ENCODE measurements at places on chromosomes 2 and 18.

DNA sequence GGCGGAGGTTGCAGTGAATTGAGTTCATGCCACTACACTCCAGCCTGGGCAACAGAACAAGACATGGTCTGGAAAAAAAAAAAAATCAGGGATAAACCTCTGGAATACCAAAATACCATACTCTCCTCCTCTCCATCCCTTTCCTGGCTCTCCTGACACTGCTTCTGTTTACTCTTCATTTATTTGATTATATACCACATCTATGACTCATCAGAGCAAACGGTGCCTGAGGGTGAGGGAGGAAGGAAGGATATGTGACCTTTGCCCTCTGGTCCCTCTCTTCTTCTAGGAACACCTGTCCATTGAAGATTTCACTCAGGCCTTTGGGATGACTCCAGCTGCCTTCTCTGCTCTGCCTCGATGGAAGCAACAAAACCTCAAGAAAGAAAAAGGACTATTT, 30.0 kb downstream of the VIL1 start:
- no peak for DNase-seq

DNA sequence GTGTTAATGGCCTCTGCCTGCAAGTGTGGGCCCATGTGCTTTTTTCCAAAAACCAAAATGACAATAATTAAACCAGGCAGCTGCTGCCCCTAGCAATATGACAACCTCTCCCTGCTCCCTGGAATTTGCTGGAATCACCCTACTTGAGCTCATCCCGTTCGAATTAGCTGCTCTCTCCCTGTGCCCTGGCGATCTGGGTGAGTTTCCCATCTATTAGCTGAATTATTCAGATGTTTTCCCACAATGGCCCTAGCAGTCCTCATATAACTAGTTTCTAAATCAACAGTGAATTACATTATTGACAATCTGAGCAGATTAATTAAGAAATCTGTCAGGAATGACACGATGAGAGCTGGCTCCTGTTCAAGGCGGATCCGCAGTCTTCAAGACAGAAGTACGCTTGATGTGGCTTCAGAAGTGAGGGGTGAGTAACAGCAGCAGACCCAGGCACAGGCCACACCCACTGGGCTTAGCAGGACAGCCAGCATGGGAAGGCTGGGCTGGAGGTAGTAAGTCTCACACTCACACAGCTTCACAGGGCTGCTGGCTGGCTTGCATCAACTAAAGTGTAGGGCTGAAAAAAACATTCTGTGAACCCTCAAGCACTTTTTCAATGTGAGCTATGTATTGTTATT, 366.2 kb upstream of the ID2 start:
- no peak for DNase-seq

GRCh38 chr18:70672581-70672980, 383.7 kb downstream of the SOCS6 start:
- no peak for DNase-seq

DNA sequence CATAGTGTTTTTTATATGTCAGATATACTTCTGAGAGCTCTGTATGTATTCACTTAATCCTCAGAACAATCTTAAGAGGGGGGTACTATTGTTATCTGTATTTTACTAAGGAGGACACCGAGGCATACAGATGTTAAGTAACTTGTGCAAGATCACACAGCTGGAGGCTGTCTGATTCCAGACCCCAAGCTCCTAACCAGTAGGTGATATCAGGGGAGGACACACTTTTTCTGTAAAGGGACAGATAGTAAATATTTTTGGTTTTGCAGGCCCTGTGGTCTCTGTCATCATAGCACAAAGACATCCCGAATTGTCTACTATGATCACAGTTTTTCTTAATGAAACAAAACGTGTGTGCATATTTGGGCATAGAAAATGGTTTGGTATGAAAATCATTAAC, 143.7 kb downstream of the LAMA3 start:
- no peak for DNase-seq

DNA sequence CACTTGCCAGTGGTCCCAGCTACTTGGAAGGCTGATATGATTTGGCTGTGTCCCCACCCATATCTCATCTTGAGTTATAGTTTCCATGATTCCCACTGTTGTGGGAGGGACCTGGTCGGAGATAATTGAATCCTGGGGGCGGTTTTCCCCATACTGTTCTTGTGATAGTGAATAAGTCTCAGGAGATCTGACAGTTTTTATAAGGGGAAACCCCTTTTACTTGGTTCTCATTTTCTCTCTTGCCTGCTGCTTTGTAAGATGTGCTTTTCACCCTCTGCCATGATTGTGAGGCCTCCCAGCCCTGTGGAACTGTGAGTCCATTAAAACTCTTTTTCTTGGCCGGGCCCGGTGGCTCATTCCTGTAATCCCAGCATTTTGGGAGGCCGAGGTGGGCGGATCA, 265.4 kb upstream of the SPOPL start:
- DNase-seq = no peak

DNA sequence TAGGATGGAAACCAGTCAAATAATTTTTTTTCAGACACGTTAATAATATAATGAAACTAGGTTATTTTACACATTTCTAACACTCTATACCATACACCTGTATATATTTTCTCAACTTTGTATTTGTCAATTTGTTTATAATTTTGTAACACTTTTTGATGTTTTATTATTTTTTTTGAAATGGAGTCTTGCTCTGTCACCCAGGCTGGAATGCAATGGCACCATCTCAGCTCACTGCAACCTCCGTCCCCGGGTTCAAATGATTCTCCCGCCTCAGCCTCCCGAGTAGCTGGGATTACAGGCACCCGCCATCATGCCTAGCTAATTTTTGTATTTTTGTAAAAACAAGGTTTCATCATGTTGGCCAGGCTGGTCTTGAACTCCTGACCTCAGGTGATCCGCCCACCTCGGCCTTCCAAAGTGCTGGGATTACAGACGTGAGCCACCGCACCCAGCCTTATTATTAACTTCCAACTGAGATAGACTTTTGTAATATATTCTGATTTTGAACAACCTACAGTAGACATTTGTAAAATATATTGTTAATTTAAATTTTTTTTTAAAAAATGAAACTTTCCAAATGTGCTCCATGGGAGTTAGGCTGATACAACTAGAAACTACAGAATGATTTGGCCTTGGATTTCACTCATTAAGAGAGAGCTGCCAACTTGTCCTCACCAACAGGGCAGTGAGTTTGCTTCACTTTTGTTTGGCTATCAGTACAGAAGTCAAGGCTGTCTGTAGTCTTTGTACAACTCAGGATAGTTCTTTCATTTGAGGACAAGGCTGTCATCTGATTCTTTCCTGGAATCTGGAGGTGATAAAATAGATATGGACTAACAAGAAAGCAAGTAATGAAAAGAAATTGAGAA, 33.9 kb upstream of the COBLL1 start:
- DNase-seq = no peak

DNA sequence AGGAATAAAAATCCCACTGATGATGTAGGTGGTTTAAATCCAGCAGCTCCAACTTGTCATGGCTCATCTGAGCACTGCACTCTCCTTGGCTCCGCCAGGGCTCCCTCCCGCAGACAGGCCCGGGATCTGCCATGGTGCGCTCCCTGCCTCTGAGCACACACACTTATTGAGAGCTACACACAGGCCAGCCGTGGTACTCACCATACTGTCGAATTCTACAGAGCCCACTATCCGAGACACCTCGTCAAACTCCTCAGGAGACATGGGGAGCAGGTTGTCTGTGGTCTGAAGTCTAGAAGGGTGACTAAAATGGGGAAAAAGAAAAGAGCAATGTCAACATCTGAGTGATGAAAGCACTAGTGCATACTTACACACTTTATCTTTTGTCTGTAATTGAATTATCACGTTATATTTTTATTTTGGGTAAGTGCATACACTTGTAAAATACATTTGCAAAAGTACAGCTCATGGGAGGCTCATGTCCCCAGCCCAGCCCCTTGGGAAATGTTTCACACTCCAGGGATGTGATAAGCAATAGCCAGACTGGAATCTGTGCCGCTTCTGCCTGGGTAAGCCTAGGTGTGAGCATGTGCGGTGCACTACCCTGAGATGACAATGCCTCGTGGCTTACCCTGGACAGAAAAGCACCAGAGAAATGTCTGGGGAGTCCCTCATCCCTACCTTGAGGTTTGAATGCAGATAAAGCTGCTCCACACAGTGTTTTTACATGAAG, 39.2 kb downstream of the STAT1 start:
- DNase-seq = no peak

- DNase-seq = no peak
These were observed 250.0 kb downstream of the SOX11 start for GRCh38 chr2:5942204-5942603.

- no peak for DNase-seq
These were observed 51.6 kb upstream of the CD28 start for GRCh38 chr2:203654826-203655225.

Measured in NCI-H1417 treated with DMSO at 0.1 percent for 48 hours (cell line).